T1000 (cell line): ENCODE measurements at places on chromosomes 3 and 15.

DNA sequence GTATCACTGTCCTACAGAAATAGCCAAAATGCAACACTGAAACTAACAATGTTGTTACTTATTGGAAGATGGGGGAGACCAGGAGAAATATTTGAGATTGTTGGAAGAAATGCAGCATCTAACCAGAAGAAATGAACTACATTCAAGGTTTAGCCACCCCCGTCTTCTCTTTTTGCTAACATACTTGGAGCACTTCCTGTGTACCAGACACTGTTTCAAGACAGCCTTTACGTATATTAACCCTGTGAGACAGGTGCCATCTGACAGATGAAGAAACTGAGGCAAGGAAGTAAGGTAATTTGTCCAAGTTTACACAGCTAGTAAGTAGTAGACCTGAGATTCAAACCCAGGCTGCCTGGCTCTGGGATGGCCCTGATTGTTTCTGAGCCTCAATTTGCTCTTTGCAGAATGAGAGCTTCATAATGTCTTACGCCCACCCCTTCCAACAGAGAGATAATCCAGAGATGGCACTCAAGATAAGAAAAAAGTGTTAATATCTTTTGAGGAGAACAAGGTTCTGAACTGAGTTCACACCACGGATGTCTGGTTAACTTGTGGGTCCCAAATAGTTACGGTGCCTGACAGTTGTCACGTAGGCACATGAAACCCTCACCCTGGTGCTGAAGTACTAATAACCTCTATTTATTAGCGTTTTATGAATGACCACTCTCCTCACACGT lies 26.1 kb downstream of the RASGRP1 start:
- no peak for DNase-seq

DNA sequence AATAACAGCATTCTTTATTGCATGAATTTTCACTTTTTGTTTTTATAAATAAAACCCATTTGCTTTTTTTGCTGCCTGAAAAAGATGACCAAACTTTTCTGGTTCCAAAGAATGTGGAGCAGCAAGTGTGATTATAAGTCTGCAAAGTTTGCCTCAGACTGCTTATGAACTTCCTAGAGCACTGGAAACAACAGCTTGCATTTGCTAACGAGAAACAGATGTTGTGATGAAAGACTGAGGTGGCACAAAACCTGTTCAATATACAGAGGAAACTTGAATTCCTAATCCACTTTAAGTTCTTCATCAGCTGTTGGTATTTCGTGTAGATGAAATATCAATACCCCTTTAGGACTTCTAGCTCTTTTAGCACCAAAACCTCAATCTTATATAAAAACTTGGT lies 9.3 kb downstream of the ZPLD1 start:
- DNase-seq, result no peak

DNA sequence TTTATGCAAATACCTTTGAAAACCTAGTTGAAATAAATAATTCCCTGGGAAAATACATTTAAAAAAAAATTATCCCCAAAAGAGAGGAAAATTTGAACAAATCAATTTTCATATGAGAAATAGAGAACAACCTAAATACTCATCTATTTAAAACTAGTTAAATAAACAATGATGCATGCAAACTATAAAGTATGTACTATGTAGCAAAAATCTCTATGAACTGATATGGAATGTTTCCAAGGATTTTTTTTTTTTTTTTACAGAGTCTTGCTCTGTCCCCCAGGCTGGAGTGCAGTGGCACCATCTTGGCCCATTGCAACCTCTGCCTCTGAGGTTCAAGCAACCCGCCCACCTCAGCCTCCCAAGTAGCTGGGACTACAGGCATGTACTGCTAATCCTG lies 27.2 kb upstream of the B3GALNT1 start:
- no peak for DNase-seq

GRCh38 chr3:24608701-24609390 lies 114.2 kb upstream of the THRB start:
- no peak for DNase-seq

- no peak for DNase-seq
These were observed 68.2 kb downstream of the EDEM1 start for GRCh38 chr3:5255404-5256344.

DNA sequence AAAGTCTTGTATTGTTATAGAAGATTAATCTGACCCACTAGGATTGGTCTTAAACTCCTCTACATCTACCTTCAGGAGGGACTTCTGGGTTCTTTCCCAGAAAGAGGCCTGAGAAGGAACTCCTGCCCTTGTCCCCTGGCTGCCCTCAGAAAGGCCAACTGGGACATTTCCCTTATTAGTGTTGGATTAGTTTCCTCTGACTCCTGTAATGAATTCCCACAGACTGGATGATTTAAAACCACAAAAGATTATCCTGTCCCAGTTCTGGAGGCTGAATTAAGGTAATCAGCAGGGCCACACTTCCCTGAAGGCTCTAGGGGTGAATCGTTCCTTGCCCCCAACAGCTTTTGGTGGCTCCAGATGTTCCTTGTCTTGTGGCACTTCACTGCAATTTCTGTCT lies 102.8 kb upstream of the NMNAT3 start:
- DNase-seq, result no peak

DNA sequence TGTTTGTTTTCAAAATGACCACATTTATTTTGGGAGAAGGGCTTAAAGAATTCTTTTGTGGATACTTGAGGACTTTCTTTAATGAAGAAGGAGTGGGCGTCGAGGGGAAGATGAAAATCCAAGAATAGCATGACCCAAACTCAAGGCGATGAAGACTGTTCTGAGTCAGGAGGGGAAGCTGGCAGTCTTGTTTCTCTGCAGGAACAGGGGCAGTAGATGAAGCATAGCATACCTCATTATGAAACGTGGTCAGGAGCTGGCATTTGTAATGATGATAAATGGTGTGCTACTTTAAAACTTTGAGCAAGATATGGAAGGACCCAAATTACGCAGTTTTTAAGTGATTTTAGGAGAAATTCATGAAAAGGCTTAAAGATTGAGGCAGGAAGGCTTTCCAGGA lies 549.0 kb downstream of the IGSF11 start:
- DNase-seq, result no peak

- no peak for DNase-seq
These were observed 47.3 kb downstream of the CLDN11 start for GRCh38 chr3:170465955-170466354.

DNA sequence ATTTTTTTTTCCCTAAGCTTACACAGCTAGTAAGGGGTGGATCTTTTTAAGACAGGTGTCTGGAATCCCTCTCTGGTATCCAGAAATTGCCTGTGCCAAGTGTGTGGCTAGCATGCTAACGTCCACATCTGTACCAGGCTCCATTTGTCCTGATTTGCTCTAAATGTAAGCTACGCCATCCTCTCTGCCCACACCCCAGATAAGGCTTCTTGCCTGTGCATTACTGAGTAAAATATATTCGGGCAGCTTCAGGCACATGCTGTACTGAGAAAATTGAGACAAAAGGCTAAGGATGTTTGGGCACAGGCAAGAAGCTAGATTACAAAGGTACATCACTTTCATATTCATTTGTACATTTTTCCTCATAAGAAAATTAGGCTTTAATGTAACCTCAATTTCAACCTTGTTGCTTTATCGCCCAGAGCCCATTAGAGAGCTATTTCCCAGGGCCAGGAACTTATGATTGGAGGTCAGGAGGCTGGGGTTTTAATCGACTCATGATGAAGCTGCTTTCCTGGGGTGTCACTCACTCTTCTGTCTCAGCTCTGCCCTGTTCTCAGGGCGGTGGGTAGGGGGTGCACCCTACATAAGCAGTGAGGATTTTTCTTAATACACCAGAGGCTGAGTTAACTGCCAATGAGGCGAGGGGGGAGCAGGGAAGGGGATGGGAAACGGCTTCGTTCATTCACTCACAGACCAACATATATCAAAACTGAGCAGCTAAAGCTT lies 106.3 kb downstream of the RORA start:
- no peak for DNase-seq

GRCh38 chr15:66706225-66706732 lies 4.2 kb downstream of the SMAD6 start:
- DNase-seq, result no peak

- no peak for DNase-seq
These were observed 85.6 kb downstream of the CPN2 start for GRCh38 chr3:194265505-194265892.
